NCI-H1930 (cell line): ENCODE measurements at places on chromosomes 1 and 21.

DNA sequence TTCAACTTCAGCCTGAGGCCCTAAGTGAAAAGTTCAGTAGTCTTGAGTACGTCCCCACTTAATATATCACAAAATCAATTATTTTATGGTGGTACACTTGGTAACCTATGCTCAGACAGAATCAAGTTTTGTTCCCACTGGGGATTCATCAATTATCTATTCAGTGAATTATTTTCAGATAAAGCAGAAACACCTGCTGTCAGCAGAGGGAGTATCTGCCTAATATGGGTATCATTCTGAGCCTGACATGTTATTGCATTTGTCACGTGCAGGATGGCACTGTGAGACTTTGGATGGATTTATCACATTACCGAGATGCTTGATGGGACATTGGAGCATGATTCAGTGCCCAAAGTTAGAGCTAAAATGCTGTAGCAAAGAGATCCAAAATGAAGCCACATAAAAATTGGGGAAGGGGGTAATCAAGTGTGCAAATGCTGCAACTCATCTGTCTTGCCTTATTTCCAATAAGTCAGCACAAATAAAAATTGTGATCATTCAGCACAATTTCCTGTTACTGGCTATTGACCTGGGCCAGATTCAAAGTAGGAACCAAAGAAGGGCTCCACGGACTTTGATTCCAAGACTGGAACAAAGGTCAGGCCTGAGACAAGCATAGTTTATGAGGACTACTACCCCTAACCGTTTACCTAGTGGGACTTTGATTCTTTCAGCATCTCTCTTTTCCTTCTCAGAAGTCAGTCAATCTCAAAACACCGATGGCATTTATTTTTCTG is 657.6 kb downstream of the LMO4 start:
- no peak for DNase-seq

DNA sequence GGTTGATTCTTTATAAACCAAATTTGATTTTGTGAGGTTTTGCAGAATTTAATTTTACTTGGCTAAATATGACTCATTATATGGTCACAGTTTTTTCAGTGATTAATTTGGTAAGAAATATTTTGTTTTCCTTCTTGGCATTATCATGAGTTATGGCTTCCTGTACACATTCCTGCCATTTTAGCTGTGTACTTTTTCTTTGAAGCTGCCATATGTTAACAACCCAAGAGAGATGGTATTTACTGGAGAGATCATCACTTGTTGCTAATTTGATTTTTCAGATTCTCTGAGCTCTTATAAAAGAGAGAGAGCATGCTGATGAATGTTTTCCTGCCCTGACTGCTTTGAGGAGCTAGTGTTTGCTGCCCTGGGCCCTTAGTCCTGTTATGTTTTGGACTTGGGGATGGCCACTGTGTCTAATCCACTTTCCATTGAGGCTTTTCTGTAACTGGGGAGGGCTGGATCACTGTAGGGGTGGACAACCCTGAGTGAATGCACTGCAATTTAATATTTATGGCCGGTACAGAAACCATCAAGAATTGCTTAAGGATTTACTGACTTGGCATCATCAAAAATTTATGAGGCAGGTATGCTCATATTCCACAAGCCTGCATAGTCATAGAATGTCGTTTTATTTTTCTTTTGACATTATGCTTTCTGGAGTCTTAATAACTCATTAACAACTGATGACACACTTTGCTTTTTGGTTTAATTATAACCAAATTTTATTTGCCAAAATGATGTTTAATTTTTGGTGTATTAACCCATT is 200.9 kb downstream of the DISC1 start:
- no peak for DNase-seq

GRCh38 chr1:225652729-225653462 is at the start of gene ENAH:
ENAH (minus strand) TSS chr1:225653123; CDS start chr1:225652690, 433 bp downstream.
- peak; percentile 89 for DNase-seq

DNA sequence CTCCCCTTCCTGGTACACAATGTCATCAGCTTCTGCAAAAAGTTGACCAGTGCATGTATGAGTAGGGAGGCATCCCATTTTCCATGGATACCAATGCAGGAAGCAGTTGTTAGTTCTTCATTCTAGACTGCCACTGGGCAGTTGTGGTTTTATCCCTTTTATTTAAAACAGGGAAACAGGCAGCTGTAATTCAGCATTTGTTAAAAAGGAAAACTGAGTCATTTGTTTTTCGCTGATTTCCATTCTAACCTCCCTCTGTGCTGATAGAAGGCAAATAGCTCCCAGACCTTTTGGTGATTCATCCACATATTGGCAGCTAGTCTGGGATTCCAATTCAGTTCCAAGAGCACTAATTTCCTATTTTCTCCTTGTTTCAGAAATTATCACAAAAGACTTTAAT is 21.1 kb upstream of the ABCA4 start:
- no peak for DNase-seq

DNA sequence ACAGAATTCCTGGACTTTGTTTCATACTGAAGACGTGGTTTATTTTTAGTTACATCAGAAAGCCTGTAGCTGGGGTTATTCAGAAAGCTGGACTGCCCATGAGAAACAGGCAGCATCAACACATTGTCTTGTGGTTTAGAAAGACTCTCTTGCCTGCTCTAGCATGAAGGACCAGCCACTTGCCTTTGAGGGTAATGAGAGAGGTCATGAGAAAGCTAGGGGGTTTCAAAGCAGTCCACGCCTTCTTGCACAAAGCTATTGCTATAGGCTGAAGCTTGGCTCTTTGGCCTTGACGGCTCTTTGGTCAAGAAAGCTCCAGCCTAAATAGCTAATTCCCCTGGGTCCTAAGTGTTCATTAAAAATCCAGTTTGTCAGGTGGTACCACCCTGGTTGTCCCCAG is 208.1 kb downstream of the PRDM2 start:
- DNase-seq, result no peak

GRCh38 chr1:171037626-171038025 is 53.1 kb upstream of the FMO3 start:
- DNase-seq, result no peak

GRCh38 chr1:52164604-52165003 is 22.7 kb downstream of the ZFYVE9 start:
- DNase-seq, result no peak

DNA sequence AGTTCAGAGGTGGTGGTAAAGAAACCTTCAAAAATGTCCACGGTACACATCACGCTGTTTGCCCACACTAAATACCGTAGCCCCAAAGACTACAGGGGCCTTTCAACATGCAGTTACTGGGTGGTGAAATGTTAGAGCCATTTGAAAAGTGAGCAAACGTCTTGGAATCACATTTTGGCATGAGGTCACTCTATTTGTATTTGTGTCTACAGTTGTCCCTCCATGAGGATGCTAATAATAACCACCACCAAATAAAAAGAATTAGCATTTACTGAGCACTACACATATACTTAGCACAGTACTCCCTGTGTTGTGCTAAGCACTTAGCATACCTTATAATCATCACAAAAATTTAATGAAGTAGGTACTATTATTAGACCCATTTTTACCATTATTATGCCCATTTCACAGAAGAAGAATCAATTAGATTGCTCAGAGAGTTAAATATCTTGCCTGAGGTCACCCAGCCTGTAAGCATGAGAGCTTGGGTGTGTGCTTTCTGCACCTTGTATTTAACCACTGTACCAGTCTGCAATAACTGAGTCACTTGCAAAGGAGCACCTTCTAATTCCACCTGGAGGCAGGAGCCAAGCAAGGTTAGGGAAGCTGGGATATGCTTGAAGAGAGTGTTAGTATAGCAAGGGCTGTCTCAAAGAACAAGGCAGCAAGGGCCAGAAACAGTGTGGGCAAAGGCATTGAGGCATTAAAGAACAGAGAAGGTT is 57.4 kb downstream of the DNTTIP2 start:
- DNase-seq, result no peak

GRCh38 chr1:53909946-53910345 is 16.0 kb downstream of the DIO1 start:
- DNase-seq, result no peak

DNA sequence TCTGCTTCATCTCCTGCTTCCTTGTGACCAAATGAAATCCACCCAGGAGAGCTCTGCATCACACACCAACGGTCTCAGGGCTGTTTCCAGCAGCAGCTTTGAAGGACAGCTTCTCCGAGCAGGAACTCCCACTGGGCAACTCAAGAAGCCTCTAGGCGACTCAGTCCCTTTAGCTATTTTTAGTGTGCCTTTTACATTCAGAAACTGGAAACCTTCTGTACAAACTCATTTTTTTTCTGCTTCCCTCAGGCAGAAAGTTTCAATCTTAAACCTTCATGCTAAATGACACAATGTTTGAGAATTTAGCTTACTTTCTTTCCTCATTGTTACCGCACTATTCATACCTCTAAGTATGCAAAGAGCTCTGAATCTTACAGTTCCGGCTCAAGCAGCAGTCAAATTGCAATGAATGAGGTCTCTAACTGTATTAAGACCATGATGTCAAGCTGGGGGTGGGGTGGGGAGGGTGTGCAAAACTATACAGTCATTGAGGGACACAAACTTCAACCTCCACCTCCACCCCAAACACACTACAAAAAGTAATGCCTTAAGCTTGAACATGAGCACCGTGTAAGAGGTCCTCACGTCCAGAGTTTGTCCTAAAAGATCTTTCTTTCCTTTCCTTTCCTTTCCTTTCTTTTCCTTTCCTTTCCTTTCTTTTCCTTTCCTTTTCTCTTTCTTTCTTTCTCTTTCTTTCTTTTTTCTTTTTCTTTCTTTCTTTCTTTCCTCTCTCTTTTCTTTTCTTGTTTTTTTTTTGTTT is 16.4 kb upstream of the TARBP1 start:
- DNase-seq, result no peak

- DNase-seq, result no peak
Measured at GRCh38 chr1:193394336-193394735, 207.9 kb upstream of the B3GALT2 start.

DNA sequence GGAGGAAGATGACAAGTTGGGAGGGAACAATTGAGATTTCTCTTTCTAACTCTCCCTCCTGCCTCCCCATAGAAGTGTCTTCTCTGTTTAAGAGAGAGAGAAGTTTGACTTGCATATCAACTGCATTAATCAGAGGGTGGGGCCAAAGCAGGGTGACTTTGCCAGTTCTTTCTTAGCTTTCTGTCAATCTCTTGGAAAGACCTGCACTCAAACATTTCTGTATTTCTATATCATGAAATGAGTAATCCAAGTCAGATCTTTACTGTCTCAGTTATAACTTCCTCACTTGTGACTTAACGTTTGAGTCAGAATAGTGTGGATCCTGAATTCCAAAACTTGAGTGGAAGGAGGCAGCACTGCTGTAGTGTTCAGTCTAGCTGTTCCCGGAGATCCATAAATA is 180.8 kb upstream of the KCNK2 start:
- DNase-seq, result no peak

- DNase-seq, result no peak
Measured at GRCh38 chr1:229940684-229941083, 126.4 kb upstream of the GALNT2 start.

GRCh38 chr1:81841795-81842194 is 41.1 kb downstream of the ADGRL2 start:
- no peak for DNase-seq

- no peak for DNase-seq
Measured at GRCh38 chr1:112002514-112002913, 13.0 kb upstream of the KCND3 start.

DNA sequence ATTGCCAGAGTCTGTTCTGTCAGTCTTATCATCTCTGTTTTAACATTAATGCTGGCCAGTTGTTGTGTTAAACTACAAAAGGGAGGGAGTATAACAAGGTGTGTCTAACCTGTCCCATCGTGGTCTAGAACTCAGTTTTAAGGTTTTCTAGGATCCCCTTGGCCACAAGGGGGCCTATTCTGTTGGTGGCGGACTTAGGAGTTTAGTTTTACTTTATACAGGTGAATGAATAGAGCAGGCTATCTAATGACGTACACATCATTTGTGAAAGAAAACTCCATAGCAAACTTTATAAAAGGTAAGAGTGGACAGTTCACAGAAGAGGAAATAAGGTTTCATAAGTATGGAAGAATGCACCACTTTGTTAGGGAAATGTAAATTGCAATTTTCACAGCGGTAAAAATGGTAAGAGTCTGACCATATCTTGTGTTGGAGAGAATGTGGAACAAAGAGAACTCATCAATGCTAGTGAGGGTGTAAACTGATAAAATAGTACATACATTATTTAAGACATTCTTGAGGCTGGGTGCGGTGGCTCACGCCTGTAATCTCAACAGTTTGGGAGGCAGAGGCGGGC is 2.5 kb upstream of the ATF6 start:
- no peak for DNase-seq

GRCh38 chr1:46394872-46395465 is 852 bp downstream of the FAAH start:
- DNase-seq, result no peak

GRCh38 chr1:160789702-160790611 is 6.0 kb upstream of the LY9 start:
- no peak for DNase-seq

DNA sequence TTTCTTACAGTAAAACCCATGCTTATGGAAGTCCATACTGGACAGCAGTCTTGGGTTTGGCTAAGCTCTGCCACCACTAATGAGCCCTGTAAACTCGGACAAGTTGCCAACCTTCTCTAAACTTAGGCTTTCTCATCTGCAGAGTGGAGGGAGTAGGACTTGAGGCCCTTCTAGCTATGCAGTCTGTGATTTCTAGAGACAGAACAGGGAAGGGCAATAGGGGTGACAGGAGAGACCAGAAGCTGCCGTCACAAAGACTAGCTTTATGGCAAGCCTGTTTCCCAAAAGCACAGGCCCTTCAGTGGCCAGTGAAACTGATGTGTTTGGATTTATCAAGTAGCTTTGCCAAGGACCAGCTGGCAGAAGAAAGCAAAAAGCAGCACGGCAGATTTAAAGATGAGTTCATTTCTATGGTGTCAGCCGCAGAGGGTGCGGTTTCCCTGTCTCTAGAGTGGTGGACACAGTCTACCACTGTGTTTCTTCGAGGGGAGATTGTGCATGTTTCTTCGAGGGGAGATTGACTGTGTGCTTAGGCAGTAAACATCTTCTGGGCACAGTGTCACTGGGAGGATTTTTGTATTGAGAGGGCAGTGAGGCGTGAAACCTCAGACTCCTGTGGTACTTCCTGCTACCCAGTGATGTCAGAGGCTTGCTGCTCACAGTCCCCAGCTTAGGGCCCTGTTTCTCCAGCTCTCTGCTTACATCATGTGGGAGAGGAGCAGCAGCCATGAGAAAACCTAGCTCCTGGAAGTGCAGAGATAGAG is 119.0 kb downstream of the ROR1 start:
- no peak for DNase-seq

DNA sequence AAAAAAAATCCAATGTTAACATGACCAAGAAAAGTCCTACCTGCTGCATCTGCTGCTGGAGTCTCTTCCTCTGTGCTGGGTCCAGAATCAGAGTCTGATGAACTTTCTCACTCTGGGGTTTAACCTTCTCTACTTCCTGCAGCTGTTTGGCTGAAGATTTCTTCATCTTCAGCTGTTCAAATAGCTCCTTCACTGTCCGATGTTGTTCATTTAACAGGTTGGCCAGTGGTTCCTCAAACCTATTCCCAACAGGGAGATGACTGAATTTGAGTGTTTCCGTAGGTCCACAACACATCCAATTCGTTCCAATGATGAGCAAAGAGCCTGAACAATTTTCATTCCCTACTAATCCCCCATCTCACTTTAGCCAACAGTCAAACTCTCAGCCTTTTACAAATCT is 79.4 kb downstream of the GON4L start:
- DNase-seq, result no peak
